Stimulated activated CD4-positive, alpha-beta T cell treated with anti-CD3 and anti-CD28 coated beads, Interleukin-1b, Interleukin-23, amount 100 ng/mL, for 1 hour (primary cell): ENCODE measurements at places on chromosomes 11 and 22.

DNA sequence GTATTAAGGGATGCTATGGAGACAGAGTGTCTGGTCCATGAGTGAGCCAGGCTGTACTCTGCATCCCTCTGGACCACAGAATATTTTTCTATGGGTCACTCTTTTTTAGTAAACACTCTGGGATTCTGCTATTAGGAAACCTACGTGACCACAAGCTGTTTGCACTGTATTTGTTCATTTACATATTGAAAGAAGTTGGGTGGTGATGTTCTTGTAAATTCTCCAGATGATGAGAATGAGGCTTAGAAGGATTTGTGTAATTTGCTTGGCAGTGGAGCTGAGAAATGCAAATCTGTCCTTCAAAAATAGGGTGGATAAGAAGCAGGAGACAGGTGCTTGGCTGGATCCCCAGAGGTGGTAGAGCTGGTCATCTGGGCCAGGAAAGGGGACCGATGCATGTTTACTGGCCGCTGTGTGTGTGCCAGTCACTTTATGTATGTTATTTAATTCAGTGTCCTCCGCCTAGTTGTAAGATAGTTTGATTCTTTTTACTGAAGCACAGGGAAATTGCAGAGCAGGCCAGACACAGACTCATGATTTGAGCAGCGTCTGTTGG lies 63.7 kb upstream of the HEPHL1 start:
- no peak for DNase-seq

DNA sequence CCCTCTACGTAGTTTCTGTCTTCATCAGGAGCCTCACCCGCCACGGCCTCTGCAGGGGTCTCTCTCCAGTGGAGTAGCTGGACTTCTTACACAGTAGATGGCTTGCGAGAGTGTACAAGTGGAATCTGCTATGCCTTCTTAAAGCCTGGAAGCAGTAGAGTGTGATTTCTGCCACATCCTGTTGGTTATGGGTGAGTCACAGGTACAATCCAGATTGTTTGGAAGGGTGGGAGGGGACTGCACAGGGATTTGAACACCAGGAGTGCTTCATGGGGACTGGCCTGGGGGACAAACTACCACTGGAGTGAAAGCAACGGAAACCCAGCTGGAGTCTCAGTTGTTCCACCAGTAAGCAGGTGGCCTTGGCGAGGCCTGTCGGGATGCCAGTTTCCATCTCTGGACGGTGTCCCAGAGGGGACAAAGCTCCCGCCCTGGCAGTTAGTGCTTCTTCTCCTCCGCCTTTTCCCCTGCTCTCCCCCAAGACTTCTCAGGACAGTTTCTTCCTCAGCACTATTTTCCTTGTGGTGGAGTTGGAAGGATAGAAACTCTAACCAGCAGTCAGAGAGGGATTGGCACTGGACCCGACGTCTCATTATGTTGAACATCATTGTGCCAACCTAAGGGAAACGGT lies 85.0 kb upstream of the RCN1 start:
- no peak for DNase-seq

GRCh38 chr22:29009148-29009547 lies 52.5 kb downstream of the C22orf31 start:
- no peak for DNase-seq

DNA sequence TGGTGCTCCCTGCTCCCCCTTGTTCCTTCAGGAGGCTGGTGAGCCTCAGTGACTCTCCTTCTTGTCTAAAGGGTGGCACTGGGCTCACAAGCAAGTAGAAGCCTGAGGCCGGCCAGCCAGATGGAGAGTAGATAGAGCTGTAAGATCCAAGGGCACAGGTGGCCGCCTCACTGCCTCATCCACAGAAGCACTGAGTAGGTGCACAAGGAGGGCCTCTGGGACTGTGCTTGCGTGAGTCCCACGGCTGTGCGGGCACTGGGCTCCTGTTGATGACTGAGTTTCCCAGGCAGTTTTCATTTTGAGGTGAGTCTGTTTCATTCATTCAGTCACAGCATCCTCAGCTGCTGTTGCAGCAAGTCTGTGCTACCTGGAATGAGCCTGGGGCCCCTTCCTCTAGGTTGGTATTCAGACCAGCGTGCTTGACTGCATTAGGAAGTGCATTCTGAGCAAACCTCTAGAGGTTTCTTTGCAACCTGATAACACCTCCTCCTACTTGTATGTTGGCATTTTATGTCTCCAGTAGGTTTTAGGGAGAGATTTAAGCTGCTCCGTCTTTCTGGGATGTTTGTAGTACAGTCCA lies 184.0 kb downstream of the TBC1D22A start:
- no peak for DNase-seq

DNA sequence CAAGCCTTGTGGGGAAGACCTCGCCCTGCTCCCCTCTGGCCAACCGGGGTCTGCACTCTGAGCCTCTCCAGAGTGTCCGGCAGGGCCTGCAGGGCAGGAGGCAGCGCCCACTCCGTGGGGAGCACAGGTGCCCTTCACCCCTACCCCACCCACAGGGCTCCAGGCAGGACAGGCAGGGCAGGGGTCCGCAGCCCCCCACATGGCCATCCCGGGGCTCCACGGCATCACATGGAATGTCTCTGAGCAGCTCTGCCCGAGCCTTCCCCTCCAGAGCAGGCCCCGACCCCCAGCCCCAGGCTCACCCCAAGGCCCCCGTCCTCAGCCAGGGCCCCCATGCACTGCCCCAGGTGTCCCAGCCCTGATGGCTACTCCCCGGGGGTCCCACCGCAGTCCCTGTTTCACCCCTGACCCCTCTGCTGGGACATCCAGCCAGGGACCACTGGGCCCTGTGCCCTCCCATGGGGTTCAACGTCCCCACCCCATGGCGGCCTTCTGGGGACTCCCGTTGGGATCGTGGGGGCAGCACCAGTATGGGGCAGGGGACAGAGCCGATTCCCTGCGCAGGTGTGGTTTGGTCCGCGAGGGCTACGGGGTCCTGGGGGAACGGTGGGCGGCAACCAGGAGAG lies 77.7 kb downstream of the BRD1 start:
- DNase-seq, result no peak

GRCh38 chr11:61962213-61963015 lies 5.0 kb downstream of the FTH1 start:
- no peak for DNase-seq

DNA sequence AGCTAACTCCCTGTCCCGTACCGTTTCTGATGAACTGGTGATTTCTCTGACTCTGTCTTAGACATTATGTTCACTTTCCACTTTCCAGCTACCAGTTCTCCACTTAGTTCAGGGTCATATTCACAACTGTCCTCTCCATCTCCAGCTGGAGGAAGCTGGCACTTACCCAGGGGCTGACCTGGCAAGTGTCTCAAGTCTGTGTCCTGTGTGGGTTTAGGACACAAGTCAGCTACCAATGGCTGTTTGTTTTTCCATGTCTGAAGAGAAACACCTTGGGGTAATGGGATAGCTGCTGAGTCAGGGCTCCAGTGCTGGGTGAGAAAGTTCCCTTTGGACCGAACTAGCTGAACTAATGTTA lies 134.4 kb downstream of the CSNK2A3 start:
- DNase-seq, result no peak

DNA sequence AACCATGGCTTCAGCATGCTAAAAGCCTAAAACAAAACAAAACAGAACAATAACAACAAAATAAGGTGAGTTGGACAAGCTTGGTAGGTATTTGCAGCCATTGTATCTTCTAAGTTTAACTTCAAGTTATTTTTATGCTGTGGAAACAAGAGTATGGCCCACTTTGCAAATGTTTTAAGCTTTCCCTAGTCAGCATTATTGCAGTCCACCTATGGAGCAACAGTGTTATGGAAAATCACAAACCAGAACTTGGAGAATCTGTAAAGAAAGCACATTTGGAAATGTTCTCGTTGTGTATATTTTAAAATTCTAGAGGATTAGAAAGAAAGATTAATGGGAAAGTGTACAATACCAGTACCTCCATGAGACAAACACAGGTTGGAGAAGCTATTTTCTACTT lies 7.4 kb upstream of the SLC5A12 start:
- DNase-seq, result no peak
